ENCODE measurements at places on chromosomes 1 and 21.

- no peaks in the 10 kb centered on the region for H3K36me3 ChIP-seq
- no peaks in the 10 kb centered on the region for H3K27me3 ChIP-seq
- H3K27ac ChIP-seq, result no peak overlapping the region
- no peak for DNase-seq
- H3K4me1 ChIP-seq, result no peaks in the 10 kb centered on the region
- H3K4me3 ChIP-seq, result no peak overlapping the region
Measured at GRCh38 chr1:34710812-34711211, 44.0 kb upstream of the GJB5 start.

- no peak overlapping the region for H3K4me3 ChIP-seq
- no peak for DNase-seq
- H3K27ac ChIP-seq, result no peak overlapping the region
- H3K27me3 ChIP-seq, result no peaks in the 10 kb centered on the region
- no peaks in the 10 kb centered on the region for H3K4me1 ChIP-seq
- H3K36me3 ChIP-seq, result no peaks in the 10 kb centered on the region
Measured at GRCh38 chr1:42422737-42423136, 33.1 kb downstream of the ZMYND12 start.

- DNase-seq, result no peak
- H3K4me1 ChIP-seq, result peaks cover 12% of the 10 kb centered on the region
- H3K36me3 ChIP-seq, result no peaks in the 10 kb centered on the region
Measured at GRCh38 chr1:204376465-204376864, 16.7 kb upstream of the PLEKHA6 start.

GRCh38 chr1:111743679-111744101 is 4.5 kb upstream of the INKA2 start:
- H3K4me3 ChIP-seq, result no peak overlapping the region
- H3K4me1 ChIP-seq, result peaks cover 19% of the 10 kb centered on the region
- peaks cover 35% of the 10 kb centered on the region for H3K27me3 ChIP-seq
- DNase-seq, result no peak
- H3K36me3 ChIP-seq, result no peaks in the 10 kb centered on the region
- H3K27ac ChIP-seq, result no peak overlapping the region

- no peaks in the 10 kb centered on the region for H3K36me3 ChIP-seq
- H3K4me3 ChIP-seq, result no peak overlapping the region
- H3K27me3 ChIP-seq, result peaks cover 5% of the 10 kb centered on the region
- DNase-seq, result no peak
- peaks cover 4% of the 10 kb centered on the region for H3K4me1 ChIP-seq
Measured at GRCh38 chr1:209900734-209901133, 37.3 kb upstream of the SYT14 start.

- peaks cover 4% of the 10 kb centered on the region for H3K4me1 ChIP-seq
- H3K27me3 ChIP-seq, result peaks cover 2% of the 10 kb centered on the region
- H3K36me3 ChIP-seq, result no peaks in the 10 kb centered on the region
- no peak overlapping the region for H3K4me3 ChIP-seq
- DNase-seq, result no peak
- no peak overlapping the region for H3K27ac ChIP-seq
Measured at GRCh38 chr1:203526572-203526971, 32.6 kb downstream of the OPTC start.

GRCh38 chr1:32390904-32391870 is 3.1 kb downstream of the BSDC1 start:
- DNase-seq, result no peak
- no peak overlapping the region for H3K27ac ChIP-seq
- no peaks in the 10 kb centered on the region for H3K36me3 ChIP-seq
- H3K27me3 ChIP-seq, result no peaks in the 10 kb centered on the region

Data from T-cell (primary cell).